NCI-H345 (cell line): ENCODE measurements at places on chromosomes 3 and 15.
A peak's percentile ranks its signal among the peaks of the same experiment; 100 is the strongest.

DNA sequence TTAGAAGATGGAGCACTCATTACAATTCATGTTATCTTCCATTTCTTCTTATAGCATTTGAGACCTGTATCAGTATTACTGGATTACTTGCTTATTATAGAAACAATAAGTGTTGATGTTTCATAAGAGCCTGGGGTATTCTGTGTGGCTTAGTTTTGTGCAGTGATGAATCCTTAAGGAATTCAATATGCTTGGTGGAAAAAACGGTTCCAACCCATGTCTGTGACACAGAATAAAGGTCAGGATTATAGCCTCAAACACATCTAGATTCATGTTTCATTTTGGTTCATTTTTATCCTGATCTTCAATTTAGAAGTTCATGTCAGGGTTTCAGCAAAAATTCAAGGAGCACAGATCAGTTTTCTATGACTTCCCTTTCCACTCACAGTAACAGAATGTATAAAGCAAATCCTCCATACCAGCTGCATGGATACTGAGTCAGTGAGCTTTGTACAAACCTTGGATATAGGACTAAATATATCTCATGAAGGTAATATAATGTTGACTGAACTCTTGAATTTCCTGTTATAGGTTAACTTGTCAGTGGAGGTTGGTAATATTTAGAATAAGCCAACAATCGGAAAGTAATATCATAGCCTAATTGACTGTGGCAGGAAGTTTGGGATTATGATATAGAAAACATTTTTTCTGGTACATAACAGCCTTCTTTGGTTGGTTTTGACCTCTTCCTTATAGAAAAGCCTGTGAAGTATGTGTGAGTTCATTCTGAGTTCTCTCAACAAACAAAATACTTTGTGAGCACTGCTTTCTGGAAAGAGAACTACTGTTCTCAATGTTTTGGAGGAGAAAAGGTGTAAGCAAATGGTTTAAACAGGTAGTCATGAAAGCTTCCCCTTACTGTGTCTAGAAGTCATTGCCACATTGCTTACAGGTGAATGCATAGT is 218.2 kb upstream of the TPM1 start:
- no peak for DNase-seq

DNA sequence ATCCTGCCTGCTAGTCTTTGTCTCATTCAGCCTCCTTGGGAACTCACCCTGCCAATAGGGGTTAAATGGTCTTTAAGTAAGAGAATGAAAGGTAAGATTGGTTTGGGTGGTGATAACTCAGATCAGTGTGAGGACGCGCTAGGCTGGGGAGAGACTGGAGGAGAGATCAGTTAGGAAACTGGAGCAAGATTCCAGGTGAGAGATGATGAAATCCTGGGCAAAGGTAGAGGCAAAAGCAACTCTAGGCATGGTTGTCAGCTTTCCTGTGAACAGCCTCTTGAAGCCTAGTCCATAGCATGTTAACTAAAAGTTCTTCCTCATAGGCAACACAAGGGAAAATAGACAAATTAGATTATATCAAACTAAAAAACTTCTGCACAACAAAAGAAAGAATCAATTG is 145.2 kb upstream of the ANKRD28 start:
- DNase-seq: no peak

- no peak for DNase-seq
Measured at GRCh38 chr3:17182166-17182565, 297.4 kb downstream of the PLCL2 start.

GRCh38 chr3:159830523-159831154 is 158.0 kb upstream of the IL12A start:
- DNase-seq: no peak

GRCh38 chr3:188510366-188510765 is 356.4 kb downstream of the LPP start:
- DNase-seq: no peak

DNA sequence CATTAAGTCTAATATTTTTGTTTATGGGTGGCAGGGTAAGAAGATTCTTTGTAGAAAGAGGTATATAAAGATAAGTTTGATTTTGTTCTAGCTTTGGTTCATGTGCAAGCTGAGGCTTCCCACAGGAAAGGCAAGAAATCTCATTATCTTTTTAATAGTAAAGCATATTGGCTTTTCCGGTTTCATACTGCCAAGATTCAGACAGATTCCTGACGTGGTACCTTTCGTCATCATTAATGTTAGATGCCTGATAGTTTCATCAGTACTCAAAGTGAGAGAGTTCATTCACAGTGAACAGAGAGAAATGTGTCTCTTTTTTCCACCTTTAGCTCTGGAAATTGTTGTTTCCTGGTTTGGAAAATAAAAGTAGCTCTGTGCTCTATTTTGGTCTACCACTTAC is 16.5 kb downstream of the TPM1 start:
- no peak for DNase-seq

DNA sequence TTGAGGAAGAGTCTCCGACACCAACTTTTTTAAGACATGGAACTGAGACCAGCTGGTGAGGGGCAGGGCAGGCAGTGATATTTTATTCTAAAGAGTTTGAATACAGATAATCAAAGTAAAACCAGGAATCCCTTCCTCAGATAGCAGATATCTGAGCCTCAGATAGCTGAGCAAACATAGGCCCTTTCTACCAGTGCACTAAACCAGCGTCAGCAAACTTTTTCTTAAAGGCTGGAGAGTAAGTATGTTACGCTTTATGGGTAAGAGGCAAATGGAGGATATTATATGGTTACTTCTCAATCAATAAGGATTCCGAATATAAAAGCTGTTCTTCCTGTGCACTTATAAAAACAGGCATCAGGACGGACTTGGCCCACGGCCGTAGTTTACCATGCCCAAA is 73.9 kb downstream of the WNT5A start:
- no peak for DNase-seq

DNA sequence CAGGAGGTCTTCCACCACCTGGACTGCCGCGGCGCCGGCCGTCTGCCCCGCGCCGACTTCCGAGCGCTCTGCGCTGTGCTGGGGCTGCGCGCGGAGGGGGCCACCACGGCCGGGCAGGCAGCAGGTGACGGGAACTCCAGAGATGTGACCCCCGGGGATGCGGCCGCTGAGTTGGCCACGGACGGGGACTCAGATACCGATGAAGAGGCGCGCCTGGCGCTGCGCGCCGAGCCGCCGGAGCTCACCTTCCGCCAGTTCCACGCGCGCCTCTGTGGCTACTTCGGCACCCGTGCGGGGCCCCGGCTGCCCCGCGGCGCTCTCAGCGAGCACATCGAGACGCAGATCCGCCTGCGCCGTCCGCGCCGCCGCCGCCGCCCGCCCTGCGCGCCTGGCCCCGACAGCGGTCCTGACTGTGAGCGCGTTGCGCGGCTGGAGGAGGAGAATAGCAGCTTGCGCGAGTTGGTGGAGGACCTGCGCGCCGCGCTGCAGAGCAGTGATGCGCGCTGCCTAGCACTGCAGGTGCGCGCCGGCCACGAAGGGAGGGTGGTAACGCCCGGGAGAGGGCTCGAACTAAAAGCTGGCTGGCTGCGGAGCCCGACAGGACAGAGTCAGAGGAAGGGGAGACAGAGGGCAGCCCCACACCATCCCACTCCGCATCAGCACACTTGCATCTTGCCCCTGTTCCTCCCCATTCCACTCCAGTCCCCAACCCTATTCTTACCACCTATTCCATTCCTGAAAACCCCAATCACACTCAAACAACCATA is 885 bp downstream of the EFCC1 start:
- DNase-seq: no peak

GRCh38 chr3:127100459-127101410 is 92.2 kb upstream of the PRR23E start:
- no peak for DNase-seq

DNA sequence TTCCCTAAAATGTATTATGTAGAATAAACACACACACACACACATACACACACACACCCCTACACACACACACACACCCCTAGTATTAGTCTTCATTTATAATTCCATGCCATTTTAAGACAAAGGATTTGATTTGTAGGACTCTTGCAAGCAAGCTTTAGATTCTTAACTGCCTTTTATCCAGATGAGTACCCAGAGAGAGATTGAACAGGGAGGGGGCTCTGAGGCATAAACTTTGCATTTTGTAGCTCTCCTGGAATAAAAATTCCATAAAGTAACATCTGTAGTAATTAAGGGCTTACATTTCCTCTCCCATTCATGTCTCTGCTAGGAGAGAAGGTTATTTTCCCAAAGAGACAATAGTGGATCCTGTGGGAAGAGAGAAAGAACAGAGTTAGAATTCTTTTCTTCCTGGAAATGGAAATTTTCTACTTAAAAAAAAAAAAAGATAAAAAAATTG is 479.4 kb downstream of the RBMS3 start:
- DNase-seq: no peak

DNA sequence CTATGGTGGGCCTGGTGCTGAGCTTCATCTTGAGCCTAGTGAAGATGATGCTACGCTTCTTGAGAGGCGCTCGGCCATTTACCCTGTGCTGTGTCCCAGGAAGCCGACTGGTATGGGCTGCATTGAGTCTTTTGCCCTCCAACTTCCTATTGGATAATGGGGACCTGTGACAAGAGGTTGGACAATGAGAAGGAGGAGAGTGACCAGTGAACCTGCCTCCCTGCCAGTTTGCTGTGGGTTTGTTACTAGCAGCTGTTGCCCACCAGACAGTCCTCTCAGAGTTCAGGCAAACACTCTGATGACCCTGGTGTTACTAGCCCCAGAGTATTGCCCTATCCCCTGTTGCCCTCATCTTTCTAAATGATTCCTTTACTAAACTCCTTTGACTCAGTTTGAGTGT is 99.6 kb upstream of the PFN2 start:
- no peak for DNase-seq

- no peak for DNase-seq
Measured at GRCh38 chr15:88920186-88920891, 7.2 kb upstream of the MFGE8 start.

DNA sequence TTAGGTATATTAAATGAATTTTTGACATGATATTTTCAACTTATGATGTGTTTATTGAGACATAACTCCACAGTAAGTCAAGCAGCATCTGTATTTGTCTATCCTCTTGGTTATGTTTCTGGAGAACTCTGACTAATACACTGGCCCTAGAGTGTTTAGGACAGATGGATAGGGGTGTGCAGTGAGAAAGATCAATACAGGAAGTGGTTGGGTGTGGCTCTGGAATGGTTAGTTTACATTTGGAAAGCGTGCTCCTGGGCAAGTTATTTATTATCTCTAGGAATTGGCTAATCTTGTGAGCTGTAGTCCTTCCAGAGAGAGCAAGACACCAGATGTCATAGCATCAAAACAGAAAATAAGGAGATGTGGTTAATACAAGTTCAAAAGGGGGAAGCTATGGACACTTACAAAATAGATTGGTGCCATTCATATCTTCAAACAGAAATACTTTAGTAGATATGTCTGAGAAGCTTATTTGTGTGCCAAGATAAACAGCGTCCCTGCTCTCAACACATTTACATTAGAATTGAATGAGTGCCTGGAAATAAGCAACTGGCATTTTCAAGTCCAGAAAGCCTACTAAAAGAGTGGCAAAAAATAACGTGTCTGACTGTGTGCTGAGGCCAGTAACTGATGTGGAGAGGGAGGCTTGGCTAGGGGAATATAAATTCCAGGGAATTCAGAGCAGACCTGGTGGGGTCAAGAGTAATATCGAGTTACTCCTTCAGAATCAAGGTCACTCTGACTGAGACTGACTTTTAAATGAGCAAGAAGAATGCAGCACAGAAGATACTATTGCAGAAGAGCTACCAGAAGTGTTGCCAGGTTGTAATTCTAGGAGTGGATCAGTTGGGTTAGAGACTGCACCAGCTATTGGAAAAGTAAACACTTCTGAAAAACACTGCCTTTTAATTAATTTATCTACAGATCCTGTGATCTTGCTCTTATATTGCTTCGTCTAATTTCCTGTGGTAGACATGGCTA is 33.4 kb upstream of the PLAAT1 start:
- DNase-seq: peak; percentile 72

GRCh38 chr15:97759363-97759762 is 201.1 kb upstream of the ARRDC4 start:
- no peak for DNase-seq

GRCh38 chr15:84755736-84756527 is 7.5 kb downstream of the ZNF592 start:
- no peak for DNase-seq

- no peak for DNase-seq
Measured at GRCh38 chr3:171904829-171905228, 61.7 kb downstream of the TMEM212 start.

GRCh38 chr15:78149805-78150751 is 916 bp downstream of the IDH3A start:
- peak; percentile 44 for DNase-seq

GRCh38 chr3:67154429-67154828 is 156.3 kb downstream of the KBTBD8 start:
- no peak for DNase-seq

DNA sequence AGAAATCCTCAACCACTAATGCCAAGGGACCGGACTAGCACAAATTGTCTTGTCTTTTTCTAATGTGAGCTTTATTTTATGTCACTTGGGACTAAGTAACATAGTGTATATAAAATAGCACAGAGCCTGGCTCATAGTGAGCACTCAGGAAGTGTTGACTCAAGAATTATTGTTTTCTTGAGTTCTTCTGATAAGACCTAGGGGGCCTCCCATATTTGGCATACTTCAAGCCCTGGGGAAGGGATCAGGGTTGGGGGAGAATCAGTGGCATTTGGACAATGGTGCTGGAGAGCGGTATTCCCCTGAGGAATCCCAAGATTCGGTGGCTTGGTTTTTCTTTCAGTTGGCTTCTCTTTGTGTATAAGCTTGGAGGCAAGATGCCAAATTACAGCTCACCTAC is 19.4 kb downstream of the ZNF80 start:
- no peak for DNase-seq

DNA sequence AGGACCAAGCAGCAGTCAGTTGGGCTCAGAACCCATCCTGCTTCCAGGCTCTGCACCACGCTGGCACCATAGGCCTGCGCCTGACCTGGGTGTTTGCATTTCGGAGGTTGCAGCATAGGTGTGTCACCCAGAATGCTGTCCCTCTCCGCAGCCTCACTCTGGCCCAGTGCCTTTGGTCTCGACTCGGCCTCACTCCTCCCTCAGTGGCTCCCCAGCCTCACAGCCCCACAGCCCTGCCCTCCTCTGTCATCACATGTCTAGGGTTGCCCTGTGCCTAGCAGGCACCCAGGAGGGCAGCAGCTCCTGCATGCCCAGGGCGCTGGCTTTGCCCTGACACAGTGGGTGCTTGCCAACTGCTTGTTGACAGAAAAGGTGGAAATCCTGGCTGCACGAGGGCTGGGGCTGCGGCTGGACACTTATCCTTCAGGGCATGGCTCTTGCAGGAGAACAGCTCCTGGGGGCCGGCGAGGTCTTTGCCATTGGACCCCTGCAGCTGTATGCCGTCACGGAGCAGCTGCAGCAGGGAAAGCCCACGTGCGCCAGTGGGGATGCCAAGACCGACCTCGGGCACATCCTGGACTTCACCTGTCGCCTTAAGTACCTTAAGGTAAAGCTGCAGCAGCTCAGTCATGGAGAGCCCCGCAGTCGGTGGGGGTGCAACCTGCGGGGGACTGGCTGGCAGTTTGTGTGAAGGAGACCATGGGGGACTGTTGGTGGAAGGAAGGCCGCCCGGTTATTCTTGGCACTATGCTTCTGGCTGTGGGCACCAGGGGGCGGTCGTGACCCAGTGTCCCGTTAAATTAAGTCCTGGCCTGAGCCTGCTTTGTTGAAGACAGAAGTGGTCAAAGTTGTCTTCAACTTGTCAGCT is 16.2 kb downstream of the NISCH start:
- DNase-seq: no peak
